ENCODE measurements at places on chromosomes 13 and 19.

DNA sequence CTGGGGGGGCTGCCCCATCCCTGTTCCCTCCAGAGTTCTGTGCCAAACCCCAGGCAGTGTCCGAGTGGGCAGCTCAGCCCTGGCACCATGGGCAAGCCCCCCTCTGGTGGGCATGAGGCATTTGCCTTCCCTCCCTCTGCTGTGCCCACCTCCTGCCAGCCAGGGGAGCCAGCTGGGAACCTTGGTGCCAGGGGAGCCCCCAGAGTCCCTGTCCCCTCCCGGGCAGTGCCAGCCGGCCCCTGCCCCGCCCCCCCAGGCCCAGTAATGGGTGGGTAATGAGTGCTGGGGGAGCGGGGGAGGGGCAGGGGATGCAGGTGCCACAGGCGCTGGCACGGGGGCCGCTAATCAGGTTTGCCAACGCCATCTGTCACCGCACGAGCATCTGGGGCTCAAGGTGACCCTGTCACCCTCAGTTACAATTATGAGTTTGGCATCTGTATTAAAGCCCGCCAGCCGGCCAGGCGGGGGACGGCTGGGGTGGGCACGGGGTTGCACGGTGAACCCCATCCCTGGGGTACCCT, 5.9 kb downstream of the DAND5 start:
- no peak for DNase-seq

GRCh38 chr13:95955255-95955654, 97.9 kb downstream of the UGGT2 start:
- DNase-seq, result no peak

DNA sequence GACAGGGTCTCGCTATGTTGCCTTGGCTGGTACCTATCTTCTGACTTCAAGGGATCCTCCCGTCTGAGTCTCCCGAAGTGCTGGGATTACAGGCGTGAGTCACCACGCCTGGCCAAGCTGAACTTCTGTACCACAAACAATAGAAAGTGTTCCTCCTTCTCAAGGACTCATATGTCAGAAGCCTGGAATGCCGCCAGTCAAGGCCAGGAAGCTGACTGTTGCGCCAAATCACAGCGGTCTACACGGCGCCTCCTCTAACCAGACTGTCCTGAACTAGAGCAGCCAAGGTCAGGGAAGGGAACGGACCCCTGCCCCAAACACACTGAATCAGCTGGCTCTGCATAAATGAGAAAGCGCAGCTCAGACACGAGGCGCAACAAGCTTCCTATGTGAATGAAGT, 14.6 kb downstream of the RAB20 start:
- DNase-seq, result no peak

GRCh38 chr19:55632463-55632834, 8.1 kb upstream of the ZNF784 start:
- DNase-seq, result peak; percentile 86
